NB4 (cell line): ENCODE measurements at places on chromosomes 11 and 22.

DNA sequence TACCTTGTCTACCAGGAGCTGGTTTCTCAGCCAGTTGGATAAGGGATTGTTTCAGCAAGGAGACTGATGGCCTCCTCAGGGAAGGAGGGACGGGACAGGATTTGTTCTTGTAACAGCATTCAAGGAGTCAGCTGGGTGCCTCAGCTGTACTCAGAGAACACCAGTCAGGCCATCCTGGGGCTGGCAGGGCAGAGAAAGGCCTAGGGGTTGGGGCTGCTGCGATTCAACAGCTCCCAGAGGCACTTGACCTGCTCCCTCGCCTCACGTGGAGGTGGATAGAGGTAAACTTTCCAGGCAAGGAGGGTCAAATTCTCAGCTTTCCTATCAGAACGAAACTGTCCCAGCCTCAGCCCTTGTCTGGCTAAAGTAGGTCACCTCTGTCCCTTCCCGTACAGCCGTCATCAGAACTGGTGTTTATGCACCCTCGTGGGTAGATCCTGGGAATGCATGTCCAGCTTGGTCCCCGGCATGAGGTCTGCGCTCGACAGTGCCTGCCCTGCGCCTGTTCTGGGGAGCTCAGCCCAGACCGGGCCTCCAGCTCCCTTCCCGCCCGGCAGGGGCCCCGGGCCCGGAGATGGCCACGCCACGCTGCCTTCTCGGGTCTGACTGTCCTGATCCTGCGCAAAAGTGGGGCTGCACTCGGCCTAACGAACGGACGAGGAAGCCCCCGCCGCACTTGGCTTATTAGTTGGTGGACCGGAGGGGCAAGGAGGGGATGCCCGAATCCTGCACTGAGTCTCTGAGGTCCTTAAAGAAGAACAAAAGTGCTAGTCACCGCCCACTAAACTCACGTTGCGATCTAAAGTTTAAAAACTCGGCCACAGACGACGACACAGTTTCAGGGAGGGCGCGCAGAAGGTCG lies 762 bp upstream of the CCDC134 start:
- DNase-seq = peak; percentile 25

GRCh38 chr11:61028135-61028729 lies 56.8 kb downstream of the CD6 start:
- no peak for DNase-seq

- DNase-seq = no peak
Measured at GRCh38 chr22:39381009-39381755, 18.4 kb upstream of the TAB1 start.

- no peak for DNase-seq
Measured at GRCh38 chr11:47132981-47133380, 43.7 kb downstream of the ARFGAP2 start.

GRCh38 chr11:124115782-124116616 lies 749 bp downstream of the VWA5A start:
- no peak for DNase-seq

DNA sequence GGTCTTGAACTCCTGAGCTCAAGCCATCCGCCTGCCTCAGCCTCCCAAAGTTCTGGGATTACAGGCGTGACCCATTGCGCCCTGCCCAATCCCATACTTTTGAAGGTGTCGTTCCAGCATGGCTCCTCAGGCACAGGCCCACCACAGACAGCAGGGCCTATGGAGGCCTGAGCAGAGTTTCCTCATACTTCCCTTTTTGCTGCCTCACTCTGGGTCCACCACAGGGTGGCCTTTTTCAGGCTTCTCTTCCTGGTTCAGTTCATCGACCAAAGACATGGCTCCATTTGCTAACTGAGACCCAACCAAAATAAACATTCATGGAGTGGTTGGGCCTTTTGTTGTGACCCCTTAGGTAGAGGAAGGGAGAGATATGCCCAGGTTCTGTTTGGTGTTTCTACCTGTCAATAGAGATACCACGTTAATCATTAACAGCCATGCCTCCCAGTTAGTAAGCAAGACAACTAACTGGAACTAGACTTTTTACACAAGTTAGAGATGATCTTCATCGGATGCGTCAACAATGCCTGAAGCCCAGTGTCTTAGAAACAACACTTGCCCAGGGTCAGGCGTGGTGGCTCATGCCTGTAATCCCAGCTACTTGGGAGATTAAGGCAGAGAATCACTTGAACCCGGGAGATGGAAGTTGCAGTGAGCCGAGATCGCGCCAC lies 35.1 kb downstream of the TRIOBP start:
- peak; percentile 85 for DNase-seq

- no peak for DNase-seq
Measured at GRCh38 chr22:17845790-17846189, 71.5 kb upstream of the BID start.

DNA sequence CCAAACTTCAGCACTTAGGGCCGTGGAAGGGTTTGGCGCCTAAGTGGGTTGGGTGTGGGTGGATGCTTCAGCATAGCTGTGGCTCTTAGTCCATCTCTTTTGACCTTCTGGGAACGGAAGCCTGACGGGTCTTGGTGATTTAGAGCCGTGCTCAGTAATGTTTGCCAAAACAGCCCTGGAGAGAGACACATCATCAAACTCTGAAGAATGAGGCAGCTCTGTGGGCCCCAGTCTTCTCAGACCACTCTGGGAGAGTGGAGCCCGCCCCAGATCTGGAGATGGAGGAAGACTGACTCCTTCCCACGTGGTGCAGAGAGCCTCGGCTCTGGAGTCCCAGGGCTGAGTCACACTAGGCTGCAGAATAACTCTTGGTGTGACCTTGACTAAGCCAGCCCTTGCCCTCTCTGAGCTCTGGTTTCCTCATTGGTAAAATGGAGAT lies 168.9 kb downstream of the C11orf91 start:
- no peak for DNase-seq
